Left kidney (tissue), 8 donors: ENCODE measurements at places on chromosomes 4 and X. TPM values are rescaled to one million over a fixed set of nuclear protein-coding genes. Genes with fewer than 3 reads are reported as not detected.

The STOX2 gene
- polyA plus RNA-seq, result 14.2 TPM

The UTP14A gene
- polyA plus RNA-seq, result 28.1 TPM

The RNF212 gene
- 17.9 TPM for polyA plus RNA-seq

The WDR17 gene
- polyA plus RNA-seq, result 16.2 TPM

The EGF gene
- polyA plus RNA-seq, result 3.6 TPM

The SORBS2 gene
- 76.6 TPM for polyA plus RNA-seq

The ZNF674 gene
- 8.9 TPM for polyA plus RNA-seq

The LIMCH1 gene
- 121 TPM for polyA plus RNA-seq

The RENBP gene
- polyA plus RNA-seq, result 20.7 TPM

The SPATA4 gene
- 1.4 TPM for polyA plus RNA-seq

The HHIP gene
- polyA plus RNA-seq, result 3.0 TPM

The SYTL4 gene
- polyA plus RNA-seq, result 24.5 TPM

The ZNF630 gene
- polyA plus RNA-seq, result 5.1 TPM

The CCSER1 gene
- 22.4 TPM for polyA plus RNA-seq

The CXorf49 gene
- not detected for polyA plus RNA-seq

The NCAPG gene
- 48.2 TPM for polyA plus RNA-seq
